B cell (primary cell): ENCODE measurements at places on chromosomes 6 and 20. TPM values are rescaled to one million over a fixed set of nuclear protein-coding genes. Genes with fewer than 3 reads are reported as not detected.
A peak's percentile ranks its signal among the peaks of the same experiment; 100 is the strongest.

Gene OOEP
- polyA plus RNA-seq, result 0.25 and 0.70 TPM in 2 replicates

GRCh38 chr6:31689249-31690110 lies 8.6 kb upstream of the LY6G5C start:
- DNase-seq, result no peak

DNA sequence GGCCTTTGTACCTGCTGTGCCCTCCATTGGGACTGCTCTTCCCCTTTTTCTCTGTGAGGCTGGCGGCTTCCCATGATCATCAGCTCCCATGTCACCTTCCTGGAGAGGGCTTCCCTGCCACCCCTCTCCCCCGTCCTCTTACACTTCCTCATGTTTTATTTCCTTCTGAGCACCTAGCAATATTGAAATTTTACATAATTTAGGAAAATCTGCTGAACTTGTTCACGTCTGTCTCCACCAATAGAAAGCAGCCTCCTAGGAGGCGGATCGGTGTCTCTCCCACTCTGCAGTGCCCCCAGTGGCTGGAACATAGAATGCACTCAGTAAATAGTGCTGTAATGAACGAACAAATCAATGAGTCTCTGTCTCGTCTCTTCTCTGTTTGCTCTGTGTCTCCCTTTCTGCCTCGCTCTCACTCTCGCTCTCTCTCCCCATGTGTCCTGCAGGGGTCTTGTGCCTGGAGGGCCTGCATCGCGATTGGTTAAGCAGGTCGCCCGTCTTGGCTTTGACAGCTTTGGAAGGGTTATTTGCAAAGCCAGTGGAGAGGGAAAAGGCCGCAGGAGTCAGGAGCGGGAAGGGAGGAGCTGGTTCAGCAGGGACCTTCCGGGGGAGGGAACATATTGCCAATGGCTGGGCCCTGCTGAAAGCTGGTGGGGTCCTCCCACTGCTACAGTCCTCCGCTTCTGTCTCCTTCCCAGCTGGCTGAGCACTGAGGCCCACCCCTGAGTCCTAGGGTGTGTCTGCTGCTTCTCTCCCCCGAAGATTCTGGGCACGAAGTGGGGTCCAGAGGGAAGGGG lies 12.1 kb upstream of the OCSTAMP start:
- DNase-seq, result peak; percentile 71

DNA sequence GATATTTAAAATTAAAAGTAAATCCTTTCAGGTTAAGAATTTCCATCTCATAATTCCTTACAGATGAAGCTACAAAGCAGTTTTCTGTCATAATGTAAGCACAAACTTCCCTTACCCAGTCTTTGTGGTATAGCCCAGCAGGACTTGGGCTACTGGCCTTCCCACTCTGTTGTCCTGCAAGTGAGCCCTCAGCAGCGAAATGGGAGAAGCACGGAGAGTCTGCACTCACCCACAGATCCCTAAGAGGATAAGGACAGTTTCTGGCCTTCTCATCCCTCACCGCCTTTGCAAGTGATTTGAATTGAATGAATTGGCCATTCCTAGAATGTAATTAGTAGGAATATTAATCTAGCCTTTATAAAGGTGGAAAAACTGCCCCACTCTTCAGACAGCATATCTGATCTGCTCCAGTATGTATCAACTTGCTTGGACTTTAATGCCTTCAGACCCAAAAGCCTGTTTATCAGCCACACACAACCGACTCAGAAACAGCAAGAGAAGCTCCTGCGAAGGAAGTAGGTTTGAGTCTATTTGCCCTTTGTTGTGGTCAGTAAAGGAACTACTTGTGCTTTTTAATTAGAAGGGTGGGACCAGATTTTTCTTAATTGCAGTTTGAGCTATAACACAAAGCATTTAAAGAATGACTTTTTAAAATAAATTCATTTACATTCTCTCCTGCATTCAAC lies 29.9 kb upstream of the PRDM1 start:
- DNase-seq, result no peak

- DNase-seq, result no peak
These were observed 26.4 kb downstream of the ANKRD60 start for GRCh38 chr20:58202044-58202443.

- DNase-seq, result no peak
These were observed 71.7 kb upstream of the GTSF1L start for GRCh38 chr20:43798291-43799149.

Gene UBE3D
- 3.3 and 3.4 TPM in 2 replicates for polyA plus RNA-seq

DNA sequence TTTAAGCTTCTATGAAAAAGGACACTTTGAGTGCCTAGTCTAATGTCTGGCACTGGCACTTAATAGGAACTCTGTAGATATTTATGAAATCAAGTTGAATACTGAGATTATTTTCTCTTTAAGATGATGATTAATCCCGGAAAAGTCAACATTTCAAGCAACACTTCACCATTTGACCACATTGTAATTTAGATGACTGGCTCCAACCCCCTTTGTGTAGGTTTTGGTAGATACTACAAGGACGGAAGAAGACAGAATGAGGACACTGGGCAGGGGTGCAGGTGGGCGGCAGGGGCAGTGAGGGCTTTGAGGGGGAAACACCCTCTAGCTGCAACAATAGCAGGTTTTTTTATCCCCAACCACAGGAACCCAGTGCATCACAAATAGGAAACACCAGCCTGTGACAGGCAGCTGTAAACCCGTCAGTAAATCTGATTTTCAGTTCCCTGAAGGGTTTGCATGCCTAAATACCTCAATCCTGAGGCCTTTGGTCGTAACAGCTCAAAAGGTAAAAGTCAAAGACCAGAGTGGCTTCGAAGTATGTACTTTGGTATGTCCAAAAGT lies 4.6 kb downstream of the DTNBP1 start:
- DNase-seq, result peak; percentile 74

Gene SDC4
- 0.04 and 0.20 TPM in 2 replicates for polyA plus RNA-seq

Gene HTR1E
- not detected in 2 replicates for polyA plus RNA-seq

DNA sequence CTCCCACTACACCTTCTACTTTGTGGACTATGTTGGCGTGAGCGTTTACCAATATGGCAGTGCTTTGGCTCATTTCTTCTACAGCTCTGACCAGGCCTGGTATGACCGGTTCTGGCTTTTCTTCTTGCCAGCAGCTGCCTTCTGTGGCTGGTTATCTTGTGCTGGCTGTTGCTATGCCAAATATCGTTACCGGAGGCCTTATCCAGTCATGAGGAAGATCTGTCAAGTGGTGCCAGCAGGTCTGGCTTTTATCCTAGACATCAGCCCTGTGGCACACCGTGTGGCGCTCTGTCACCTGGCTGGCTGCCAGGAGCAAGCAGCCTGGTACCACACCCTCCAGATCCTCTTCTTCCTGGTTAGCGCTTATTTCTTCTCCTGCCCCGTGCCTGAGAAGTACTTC lies 16.5 kb upstream of the EFHC1 start:
- no peak for DNase-seq

DNA sequence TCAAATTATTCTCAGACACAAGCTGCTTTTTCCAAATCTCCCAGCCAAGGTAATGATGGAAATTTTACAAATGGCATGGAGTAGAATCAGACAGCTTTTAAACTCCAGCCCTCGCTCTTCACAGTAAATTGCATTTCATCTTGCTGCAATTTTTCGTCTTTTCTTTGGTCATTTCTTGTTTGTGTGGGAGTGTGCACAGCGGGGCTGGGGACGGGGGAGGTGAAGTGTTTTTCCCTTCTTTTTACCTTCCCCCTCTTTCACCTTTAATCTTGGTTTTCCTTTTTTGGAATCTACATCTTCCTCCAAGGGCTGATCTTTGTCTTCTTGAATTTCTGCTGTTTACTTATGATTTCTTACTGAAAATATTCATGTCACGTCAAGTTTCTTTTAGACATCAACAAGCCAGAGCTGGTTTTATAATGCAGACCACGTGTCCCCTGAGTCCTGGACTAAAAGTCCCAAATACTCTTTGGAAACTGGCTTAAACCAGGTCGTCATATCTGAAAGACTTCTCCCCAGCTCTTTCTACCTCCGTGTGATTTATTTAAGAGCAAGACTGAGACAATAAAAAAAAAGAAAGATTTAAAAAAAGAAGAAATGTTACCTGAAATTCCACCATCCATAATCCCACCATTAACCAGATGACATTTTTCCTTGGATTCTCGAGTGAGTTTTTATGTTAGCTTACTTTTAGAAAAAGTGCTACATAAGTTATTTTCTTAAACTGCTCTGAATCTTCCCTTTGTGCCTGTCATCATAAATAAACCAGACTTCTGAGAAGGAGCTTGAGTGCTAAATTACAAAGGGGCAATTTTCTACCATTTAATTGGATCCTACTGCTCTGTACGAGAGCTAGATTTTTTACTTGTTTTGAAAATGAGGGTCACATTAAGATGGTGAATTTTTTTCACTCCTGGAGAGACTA lies 52.0 kb downstream of the MAP3K5 start:
- no peak for DNase-seq

Gene TMEM170B
- 0.64 and 1.1 TPM in 2 replicates for polyA plus RNA-seq

Gene HCRTR2
- not detected in 2 replicates for polyA plus RNA-seq

Gene SIRPB1
- 0.78 and 1.3 TPM in 2 replicates for polyA plus RNA-seq

GRCh38 chr20:63767456-63767855 lies 27.9 kb downstream of the SLC2A4RG start:
- no peak for DNase-seq

DNA sequence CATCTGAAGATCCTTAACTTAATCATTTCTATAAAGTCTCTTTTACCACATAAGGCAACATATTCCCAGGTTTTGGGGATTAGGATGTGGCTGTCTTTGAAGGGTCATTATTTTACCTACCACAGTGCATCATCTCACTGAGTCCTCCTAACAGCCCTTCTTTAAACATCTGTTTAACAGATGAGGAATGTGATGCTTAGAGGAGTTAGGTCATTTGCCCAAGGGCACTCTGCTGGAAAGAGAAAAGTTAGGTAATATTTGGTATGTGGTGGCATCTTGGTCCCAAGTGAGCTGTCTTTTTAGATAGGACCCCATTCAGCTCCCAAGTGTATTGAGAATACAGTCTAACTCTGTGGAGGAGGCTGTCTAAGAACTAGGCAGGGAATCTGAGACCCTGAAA lies 11.0 kb downstream of the MMP24 start:
- no peak for DNase-seq

DNA sequence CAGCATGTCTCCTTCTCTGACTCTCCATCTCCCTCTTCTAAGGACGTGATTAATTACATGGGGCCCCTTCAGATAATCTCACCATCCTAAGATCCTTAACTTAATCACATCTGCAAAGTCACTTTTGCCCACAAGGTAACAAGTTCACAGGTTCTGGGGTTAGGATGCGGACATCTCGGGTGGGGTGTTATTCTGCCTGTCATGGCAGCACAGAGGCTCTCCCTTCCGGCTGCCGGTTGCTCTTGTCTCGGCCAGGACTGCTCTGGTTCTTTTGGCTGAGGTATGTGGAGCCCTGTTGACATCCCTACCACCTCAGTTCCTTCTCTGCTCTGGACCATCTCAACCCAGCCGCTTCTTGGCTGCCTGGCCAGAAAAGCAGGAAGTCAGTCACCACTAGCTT lies 4.2 kb upstream of the CST11 start:
- DNase-seq, result no peak

Gene CFB
- polyA plus RNA-seq, result 0.09 TPM in 1 of 2 replicates, not detected in the other

DNA sequence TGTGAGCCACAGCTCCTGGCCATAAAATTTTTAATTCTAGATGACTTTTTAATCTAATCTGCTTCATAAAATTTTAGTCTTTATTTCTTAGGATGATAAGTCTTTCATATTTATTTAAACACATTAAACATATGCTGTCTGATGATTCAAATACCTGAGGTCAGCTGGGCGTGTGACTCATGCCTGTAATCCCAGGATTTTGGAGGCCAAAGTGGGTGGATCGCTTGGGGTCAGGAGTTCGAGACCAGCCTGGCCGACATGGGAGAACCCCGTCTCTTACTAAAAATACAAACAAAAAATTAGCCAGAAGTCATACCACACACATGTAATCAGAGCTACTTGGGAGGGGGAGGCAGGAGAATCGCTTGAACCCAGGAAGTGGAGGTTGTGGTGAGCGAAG lies 53.1 kb downstream of the RBM24 start:
- DNase-seq, result no peak

- DNase-seq, result no peak
These were observed 51.5 kb upstream of the TRIM26 start for GRCh38 chr6:30264743-30265142.

DNA sequence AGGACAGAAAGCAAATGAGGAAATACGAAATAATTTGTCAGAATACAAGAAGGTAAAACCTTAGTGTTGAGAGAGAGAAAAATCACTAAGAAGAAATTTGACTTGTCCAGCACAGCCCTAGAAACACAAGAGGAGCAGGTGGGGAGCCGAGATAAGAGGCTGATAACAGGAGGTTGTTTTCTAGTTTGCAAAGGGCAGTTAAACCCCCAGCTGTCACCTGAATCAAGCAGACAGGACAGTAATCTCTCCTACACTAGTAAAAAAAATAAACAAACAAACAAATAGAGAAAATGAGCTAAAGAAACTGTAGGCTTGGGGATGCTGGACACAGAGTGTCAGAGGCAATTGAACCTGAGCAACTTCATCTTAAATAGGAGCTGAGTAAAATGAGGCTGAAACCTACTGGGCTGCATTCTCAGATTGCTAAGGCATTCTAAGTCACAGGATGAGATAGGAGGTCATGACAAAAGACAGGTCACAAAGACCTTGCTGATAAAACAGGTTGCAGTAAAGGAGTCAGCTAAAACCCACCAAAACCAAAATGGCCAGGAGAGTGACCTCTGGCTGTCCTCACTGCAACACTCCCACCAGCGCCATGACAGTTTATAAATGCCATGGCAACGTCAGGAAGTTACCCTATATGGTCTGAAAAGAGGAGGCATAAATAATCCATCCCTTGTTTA lies 40.4 kb downstream of the FAM184A start:
- DNase-seq, result no peak

DNA sequence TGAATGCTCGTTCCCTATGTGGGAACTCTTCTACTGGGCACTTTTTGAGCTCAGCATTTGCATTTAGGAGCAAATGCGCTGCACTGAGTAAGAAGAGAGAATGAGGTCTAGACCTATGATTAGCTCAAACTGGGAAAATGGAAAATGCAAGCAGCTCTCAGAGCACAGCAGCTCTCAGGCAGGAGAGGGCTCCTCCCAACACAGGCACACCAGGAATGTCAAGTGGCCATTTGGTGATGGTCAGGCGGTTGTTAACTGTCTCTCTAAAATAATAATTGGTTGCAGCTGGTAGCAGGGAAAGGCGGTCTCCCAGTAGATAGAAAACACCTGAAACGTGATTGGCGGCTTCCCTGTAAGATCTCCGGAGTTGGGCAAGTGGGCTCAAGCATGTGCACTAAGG lies 162.0 kb upstream of the ECI2 start:
- DNase-seq, result no peak

DNA sequence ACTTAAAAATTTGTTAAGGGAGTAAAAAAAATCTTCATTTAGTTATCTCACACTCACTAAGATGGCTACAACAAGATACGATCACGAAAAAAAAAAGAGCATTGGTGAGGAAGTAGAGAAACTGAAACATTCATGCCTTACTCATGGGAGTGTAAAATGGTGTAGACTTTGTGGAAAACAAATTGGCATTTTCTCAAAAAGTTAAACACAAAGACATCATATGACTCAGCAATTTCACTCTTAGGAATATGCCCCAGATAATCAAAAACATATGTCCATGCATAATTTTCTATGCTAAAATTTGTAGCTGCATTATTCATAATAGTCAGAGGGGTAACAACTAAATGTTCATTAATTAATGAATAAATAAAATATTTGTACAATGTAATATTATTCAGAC lies 120.9 kb upstream of the IRAK1BP1 start:
- DNase-seq, result no peak
